ENCODE measurements at places on chromosomes 13 and 19.

GRCh38 chr13:51137250-51137649, 26.2 kb upstream of the C13orf42 start:
- DNase-seq, result no peak

- no peak for DNase-seq
These were observed 6.4 kb upstream of the CACTIN start for GRCh38 chr19:3632739-3633558.

GRCh38 chr13:40024204-40024966, 368.9 kb downstream of the COG6 start:
- DNase-seq, result no peak

DNA sequence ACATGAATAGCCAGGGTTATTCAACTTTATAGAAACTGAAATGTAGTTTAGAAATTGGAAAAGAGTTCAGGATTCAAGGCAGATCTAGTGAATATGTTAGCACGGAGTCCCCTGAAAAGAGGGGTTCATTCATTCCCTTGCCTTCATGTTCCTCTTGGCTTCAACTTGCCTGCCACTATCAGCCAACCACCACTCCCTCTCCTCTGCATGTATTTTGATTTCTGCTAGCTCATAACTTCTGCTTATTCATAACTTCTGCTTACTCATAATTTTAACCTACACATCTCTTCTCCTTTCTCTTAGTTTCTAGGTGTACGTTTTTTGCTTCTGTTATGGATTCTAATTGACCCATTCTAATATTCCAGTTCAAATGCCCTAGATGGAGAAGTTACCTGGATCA, 5.5 kb upstream of the SERTM1 start:
- no peak for DNase-seq

GRCh38 chr13:90171649-90172048, 1175.8 kb upstream of the MIR17HG start:
- DNase-seq, result no peak

DNA sequence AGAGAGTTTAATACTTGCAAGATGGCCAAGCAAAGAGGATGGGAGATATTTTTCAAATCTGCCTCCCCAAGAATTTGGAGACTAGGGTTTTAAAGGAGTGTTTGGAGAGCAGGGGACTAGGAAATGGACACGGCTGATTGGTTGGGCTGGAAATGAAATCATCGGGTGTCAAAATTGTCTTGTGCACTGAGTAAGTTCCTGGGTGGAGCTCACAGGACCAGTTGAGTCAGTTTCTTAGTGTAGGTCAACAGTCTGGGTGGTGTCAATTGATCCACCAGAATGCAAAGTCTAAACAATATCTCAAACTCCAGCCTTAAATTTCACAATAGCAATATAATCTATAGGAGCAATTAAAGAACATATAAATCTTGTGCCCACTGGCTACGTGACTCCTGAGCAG, 23.0 kb upstream of the CEACAM4 start:
- DNase-seq, result no peak

GRCh38 chr13:45863709-45864590, 12.4 kb upstream of the SIAH3 start:
- no peak for DNase-seq

- peak; percentile 32 for DNase-seq
These were observed 76.0 kb upstream of the LSM14A start for GRCh38 chr19:34096020-34096915.

GRCh38 chr19:53808710-53809125, 15.4 kb downstream of the NLRP12 start:
- DNase-seq, result no peak

DNA sequence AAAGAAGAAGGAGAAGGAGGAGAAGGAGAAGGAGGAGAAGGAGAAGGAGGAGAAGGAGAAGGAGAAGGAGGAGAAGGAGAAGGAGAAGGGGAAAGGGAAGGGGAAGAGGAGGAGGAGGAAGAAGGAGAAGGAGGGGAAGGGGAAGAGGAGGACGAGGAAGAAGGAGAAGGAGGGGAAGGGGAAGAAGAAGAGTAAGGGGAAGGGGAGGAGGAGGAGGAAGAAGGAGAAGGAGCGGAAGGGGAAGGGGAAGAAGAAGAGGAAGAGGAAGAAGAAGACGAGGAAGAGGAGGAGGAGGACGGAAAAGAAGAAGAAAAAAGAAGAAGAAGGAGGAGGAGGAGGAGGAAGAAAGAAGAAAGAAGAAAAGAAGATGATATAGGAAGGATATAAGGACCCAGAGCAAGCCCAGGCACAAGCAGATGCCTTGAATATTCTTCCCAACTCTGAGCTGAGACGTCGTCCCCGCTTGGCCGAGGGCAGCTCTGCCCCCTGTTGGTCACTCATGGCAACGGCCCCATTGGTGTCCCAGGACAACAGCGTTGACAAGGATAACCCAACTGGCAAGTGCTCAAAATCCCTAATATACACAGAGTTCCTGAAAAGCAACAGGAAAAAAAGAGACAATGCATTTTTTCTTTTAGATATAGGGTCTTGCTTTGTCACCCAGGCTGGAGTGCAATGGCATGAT, 30.6 kb upstream of the IGSF23 start:
- no peak for DNase-seq

GRCh38 chr19:7515645-7516151, at the start of gene ZNF358:
TSS of gene ZNF358 (plus strand) at chr19:7516103. CDS start at chr19:7519243, 3,140 bp downstream.
- peak; percentile 73 for DNase-seq

DNA sequence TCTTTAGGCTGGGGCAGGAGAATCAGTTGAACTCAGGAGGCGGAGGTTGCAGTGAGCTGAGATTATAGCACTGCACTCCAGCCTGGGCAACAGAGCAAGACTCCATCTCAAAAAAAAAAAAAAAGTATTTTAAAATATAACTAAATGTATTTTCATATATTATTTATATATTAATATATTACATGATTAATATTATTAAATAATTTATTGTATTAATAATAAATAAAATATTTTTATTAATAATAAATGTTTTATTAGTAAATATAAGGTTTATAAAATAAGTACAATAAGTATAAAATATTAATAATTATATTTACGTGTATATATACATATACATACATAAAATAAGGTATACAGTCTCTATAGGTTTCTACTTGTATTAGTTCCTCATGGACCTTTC, 56.8 kb downstream of the SKA3 start:
- no peak for DNase-seq

DNA sequence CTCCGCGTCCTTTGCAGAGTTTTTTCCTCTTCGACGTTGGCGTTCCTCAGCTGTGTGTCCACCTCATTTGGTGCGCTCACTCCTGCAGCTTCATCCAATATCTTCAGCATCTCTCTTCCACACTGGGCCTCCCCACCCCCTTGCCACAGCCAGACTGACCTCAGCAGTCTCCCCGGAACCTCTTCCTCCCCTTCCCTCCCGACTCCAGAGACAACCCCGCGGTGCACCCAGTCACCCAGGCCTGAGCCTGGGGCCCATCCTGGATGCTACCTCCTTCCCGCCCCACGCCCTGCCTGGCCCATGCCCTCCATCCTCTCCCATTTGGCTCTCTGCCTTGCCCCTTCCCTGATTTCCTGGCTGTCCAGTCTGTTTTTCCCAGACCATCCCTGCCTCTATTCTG, 8.1 kb upstream of the C5AR2 start:
- DNase-seq, result no peak

DNA sequence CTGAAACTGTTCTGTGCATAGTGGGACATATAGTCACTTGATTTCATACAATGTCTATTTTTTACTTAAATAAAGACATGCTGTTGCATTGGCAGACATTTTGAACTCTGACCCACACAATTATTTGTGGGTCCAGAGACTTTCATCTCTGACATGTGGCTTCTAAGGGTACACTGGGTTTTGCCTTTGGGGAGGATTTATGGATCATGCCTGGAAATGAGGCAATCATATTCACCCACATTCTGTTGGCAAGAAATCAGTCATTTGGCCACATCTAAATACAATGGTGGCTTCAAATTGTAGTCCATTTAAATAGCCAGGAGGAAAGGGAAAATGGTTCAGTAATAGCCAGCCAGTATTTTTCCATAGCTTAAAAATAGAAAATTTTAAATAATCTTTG, 238.3 kb upstream of the KLF12 start:
- DNase-seq, result no peak

DNA sequence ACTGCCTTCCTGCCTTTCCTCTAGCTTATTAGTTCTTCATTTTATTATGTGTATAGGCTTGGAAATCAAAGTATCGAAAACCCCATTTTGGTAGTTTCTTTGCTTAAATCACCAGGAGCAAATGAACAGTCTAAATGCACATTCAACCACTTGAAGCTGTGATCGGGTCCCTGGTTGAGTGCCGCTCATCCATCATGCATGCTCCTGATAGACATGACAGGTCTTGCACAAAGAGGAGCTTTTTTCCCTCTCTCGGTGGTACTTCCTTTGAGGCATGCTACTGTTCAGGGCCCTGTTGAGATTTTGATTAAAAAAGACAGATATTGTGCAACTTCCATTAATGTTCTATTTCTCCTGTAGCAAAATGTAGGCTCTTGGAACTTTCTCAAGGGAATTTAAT, 185.8 kb downstream of the OLFM4 start:
- no peak for DNase-seq

DNA sequence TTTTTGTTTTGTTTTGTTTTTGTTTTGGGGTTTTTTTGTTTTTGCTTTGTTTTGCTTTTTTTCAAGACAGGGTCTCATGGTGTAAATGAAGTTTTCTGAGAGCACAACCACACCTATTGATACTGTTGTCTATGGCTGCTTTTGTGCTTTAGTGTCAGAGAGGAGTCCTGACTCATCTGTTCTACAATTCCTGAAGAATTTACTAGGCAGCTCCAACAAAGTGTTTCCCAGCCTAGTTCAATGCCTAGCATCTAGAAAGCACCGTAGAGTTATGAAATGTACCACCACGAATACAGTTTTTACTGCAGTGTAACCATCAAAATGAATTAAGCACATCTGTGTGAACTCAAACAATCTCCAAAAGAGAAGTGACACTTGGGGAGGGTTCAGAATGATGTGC, 21.2 kb downstream of the SAFB start:
- no peak for DNase-seq

GRCh38 chr19:15962319-15962718, 13.5 kb downstream of the OR10H4 start:
- no peak for DNase-seq

GRCh38 chr19:7326105-7326877, 22.4 kb upstream of the ARHGEF18 start:
- no peak for DNase-seq

- no peak for DNase-seq
These were observed 437.3 kb upstream of the ZNF507 start for GRCh38 chr19:31908080-31908479.

DNA sequence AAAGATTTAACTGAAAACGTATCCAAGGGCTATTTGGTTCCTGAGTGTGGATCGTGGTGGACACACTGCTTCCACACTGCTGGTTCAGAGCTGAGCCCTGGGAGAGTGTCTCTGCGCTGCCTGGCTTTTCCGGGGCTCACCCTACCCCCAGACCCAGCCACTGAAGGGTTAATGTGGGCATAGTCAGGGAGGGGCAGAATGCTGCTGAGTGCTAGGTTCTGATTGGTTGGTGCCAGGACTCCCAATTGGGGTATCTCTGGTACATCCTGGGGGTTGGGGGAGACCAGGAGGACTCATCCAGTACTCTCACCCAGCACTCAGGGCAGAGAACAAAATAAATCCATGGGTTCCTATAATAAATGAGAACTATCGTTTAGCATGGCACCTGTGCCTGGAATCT, 142.3 kb downstream of the CACNA1A start:
- DNase-seq, result no peak

- DNase-seq, result no peak
These were observed 19.5 kb downstream of the FAM124A start for GRCh38 chr13:51241720-51242119.

- DNase-seq, result no peak
These were observed 228.9 kb upstream of the IRS2 start for GRCh38 chr13:110015253-110015652.

- no peak for DNase-seq
These were observed 8.4 kb upstream of the ZNF554 start for GRCh38 chr19:2811221-2811722.

DNA sequence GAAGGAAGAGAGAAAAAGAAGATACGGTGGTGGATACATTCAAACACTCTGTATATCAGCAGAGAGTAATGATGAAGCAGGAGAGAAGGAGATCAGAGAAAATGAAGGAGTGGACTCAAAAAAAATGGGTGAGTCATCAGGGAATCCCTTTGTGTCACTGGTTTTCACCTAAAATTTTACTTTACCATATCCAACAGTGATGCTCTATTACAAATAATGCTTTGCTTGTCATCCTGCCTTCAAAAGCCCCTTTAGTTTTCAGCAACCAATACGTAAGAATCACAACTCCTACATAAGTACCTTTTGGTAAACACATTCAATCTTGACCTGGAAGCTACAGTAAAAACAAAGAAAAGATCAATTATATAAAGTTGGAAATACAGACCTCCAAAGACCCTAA, 88.8 kb downstream of the ENOX1 start:
- no peak for DNase-seq

GRCh38 chr13:73902296-73902695, 231.9 kb downstream of the KLF12 start:
- no peak for DNase-seq

DNA sequence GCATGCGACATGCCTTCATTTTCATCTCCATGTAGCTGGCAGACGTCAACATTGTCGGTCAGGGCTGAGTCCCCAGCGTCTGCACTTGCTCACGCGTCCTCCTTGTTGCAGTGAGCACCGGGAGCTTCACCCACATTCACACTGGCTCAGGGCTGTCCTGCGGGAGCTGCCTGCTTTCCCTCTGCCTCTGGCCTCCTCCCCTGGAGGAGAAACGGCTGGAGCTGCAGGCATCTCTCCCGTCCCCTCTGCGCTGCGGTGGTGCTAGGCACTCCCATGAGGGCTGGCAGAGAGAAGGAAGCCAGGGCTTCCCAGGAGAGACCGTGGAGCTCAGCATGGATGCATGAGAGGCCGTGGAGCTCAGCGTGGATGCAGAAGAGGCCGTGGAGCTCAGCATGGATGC, 18.4 kb upstream of the TMEM255B start:
- no peak for DNase-seq

- peak; percentile 90 for DNase-seq
These were observed at the start of gene ZNF835 for GRCh38 chr19:56671613-56671994. TSS of gene ZNF835 (minus strand) at chr19:56671757. CDS start at chr19:56665198, 6,559 bp downstream.

DNA sequence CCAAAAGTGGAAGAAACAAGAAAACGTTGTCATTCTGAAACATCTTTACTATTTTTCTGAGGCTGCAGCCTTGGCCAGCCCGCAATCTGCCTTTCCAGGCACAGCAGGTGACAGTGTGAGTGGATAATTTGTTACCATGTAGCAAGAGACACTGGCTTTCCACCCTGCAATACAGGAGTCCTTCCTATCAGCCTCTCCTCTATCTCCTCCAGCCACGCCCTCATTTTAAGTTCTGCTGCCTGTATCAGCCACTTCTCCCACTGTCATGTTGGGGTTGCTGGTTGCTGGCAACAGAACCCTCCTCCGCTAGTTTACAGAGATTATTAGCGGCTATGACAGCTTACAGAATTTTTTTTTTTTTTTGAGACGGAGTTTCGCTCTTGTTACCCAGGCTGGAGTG, 7.7 kb upstream of the LGALS7 start:
- no peak for DNase-seq

GRCh38 chr19:9586764-9587163, 2.5 kb upstream of the ZNF121 start:
- peak; percentile 32 for DNase-seq

Measured in right kidney (tissue), 9 donors.